ENCODE measurements at places on chromosomes 11 and 22. TPM values are rescaled to one million over a fixed set of nuclear protein-coding genes. Genes with fewer than 3 reads are reported as not detected.

DNA sequence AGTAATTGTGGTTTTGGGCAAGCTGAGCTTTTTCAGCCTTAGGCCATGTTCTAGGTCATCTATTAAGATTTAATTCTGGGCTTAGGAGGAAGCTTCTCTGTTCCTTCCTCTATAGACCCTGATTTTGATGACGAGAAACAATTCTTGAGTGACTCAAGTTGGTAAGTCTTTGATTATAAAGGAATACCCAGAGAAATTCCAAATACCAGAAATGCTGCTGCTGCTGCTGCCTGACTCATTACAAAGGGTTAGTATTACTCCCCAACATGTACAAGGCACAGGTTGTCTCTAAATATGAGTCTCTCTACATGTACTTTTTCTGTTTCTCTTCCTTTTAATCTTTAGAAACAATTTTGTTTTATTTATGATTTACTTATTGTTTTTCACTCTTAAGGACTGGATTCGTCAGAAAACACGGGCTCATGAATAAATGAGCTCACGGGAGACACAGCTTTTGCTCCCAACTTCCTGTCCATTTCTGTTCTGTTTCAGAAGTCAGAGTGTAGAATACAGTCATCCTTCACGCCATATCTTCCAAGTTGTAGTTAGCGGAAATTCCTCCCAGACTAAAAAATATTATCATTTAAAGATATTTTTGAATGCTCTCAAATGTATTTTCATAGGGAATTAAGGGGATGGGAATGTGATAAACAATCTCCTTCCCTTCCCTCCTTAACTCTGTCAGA lies 31.8 kb upstream of the RBMXL2 start:
- no peak overlapping the region for H3K4me3 ChIP-seq
- H3K36me3 ChIP-seq, result no peaks in the 10 kb centered on the region
- no peak overlapping the region for H3K27ac ChIP-seq
- no peaks in the 10 kb centered on the region for H3K4me1 ChIP-seq
- no peak for DNase-seq
- H3K27me3 ChIP-seq, result no peaks in the 10 kb centered on the region

GRCh38 chr22:43811777-43812148 lies 342 bp downstream of the EFCAB6 start:
- DNase-seq, result peak; percentile 13
- peak overlapping the region; percentile 91 for H3K27ac ChIP-seq
- peaks cover 3% of the 10 kb centered on the region for H3K27me3 ChIP-seq
- H3K4me3 ChIP-seq, result peak overlapping the region; percentile 92
- H3K4me1 ChIP-seq, result peaks cover 29% of the 10 kb centered on the region

DNA sequence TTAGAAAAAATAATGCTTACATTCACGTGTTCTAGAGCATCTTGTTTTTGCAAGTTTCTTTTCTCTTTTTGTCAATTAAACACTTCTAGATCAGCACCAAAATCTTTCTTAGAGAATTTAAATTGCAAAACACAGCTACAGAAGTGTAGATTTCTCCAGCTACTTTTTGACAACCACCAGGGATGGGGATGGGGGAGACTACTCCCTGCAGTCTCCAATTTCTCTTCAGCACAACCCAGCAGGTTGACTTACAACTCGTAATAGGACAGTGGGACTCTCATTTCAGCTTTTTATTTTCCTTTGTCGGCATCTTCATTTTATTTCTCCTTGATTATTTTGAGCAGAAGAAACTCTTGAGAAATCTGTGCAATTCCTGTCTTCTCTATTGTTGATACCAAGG lies 441.2 kb downstream of the LRRC4C start:
- H3K27me3 ChIP-seq, result no peaks in the 10 kb centered on the region
- DNase-seq, result no peak
- no peaks in the 10 kb centered on the region for H3K4me1 ChIP-seq
- no peak overlapping the region for H3K4me3 ChIP-seq

DNA sequence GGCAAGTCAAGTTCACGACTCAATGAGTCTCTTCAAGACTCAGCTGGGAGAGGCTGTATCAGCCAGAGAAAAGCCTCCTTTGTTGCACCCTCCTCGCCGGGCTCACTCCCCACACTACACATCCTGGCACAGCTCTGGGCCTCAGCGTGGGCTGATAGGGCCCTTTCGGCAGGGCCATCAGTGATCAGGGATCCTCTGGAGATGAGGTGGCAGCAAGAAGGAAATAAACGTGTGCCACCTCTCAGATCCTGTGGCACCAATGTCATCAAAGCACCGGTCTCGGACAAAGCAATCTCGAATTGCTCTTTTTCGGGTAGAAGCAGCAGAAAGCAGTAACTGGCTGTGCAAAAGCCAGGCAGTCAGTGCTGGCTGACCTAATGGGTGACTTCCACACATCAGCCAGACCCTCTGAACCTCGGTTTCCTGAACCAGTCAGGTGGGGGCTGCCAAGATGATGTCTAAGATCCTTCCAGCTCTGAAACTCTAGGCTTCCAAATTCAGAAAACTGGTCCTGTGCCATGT lies 2.1 kb downstream of the EHD1 start:
- H3K27me3 ChIP-seq, result no peaks in the 10 kb centered on the region
- DNase-seq, result no peak
- H3K36me3 ChIP-seq, result peaks cover 55% of the 10 kb centered on the region
- peak overlapping the region; percentile 93 for H3K4me3 ChIP-seq

DNA sequence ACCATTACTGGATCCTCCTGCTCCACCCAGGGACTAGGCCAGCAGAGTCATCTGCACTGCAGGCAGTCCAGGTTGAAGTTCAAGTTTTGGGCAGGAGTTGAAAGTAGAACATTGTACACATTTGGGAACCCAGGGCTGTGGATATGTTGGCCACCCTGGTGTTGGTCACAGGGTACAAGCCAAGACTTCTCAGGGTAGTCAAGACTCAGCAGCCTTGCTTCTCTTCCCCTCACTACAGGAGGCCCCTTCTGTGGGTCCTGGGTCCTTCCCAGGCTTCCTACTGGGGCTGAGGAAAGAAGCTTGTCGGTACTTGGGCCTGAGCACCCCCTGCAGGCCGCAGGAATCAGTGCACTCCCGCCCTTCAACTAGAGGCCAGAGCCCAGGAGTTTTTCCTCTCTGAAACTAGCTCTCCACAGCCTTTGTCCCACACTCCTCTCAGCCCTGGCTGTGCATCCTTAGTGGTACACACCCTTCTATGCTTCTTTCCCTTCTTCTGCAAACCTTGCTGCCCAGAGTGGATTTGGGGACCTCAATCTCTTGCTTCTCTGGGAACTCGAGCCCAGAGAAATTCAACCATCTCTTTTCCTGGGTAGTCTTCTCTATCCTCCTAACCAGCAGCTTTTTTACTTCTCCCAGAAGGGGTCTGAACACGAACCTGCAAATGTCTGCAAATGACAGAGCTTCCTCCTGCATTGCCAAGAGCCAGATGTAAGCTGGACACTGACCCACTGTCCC lies 2.6 kb upstream of the HPX start:
- peak; percentile 64 for DNase-seq
- H3K27ac ChIP-seq, result no peak overlapping the region
- H3K27me3 ChIP-seq, result peaks cover 2% of the 10 kb centered on the region

Gene INPP5J
- not detected for total RNA-seq

Gene RAB3IL1
- total RNA-seq, result not detected

Gene OR4S1
- total RNA-seq, result not detected

All from activated CD4-positive, alpha-beta T cell treated with anti-CD3 and anti-CD28 coated beads, Interleukin-2, amount 10 ng/mL, durations not matched to agents 7 days and 5 days (primary cell).